NCI-H1436 treated with DMSO at 0.1 percent for 48 hours (cell line): ENCODE measurements at places on chromosomes 13 and 19.

- no peak for DNase-seq
Measured at GRCh38 chr19:29489172-29489951, 36.4 kb upstream of the VSTM2B start.

- no peak for DNase-seq
Measured at GRCh38 chr13:30846311-30846710, 59.8 kb upstream of the MEDAG start.

DNA sequence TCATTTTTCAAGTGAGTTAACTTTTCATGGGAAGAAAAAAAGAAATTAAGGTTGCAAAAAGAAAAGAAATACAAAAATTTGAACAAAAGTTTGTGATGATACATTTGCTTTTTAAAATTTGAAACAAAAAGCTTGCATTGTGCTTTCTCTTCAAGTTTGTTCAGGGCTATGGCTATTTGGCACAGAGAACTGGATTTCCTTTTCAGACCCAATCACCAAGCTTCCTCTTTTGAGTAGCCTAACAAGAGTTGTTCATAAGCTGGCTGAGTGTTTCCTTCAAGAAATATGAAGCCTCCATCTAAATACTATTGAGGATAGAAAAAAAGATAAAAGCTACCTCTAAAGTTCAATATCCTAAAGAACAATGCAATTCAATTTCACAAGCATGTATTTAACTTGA is 787.8 kb downstream of the LIG4 start:
- no peak for DNase-seq

DNA sequence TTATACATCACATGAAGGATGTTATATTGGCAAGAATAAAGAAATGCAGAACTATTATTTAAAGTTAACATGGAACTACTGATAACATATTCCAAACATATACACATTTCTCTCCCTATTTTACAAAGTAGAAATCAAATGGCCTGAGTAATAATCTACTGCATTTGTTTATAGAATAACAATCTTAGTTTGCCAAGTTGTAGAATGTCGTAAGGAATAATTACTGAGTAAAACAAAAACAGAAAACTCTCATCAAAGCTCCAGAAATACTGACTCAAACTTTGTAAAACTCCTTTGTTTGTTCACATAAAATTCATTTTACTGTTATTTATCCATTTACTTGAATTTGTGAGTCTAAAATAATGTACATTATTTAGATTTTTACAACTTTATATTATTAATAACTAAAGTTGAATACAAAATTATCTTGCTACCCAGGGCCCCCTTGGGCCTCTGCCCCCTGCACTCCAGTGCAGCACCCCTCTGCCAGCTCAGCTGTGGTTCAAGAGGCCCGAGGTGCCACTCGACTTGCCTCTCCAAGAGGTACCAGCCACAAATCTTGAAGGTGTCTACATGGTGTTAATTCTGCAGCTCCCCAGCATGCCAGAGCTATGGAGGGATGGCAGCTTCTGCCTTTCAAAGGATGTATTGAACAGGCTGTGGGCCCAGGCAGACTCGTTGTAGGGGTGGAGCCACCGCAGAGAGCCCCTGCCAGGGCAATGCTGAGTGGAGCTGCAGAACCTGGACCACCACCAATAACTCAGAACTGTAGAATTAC is 2819.7 kb downstream of the PCDH9 start:
- no peak for DNase-seq

DNA sequence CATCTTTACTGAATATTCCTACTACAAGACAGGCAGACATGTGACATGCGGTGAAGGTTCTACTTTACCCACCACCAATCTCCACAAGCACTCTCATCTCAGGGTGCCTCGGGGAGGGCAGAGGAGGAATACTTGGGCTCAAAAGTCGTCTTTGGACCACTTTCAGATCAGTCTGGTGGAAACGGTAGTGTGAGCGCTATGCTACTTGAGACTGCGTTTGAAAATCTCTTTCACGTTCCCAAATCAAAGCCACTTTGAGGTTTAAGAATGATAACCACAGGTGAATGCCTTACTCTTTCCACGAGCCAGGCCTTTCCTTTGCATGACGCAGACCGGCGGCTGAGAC is 1.5 kb upstream of the SOX1 start:
- no peak for DNase-seq

GRCh38 chr13:111210544-111211469 is 95.7 kb downstream of the ARHGEF7 start:
- DNase-seq: no peak

DNA sequence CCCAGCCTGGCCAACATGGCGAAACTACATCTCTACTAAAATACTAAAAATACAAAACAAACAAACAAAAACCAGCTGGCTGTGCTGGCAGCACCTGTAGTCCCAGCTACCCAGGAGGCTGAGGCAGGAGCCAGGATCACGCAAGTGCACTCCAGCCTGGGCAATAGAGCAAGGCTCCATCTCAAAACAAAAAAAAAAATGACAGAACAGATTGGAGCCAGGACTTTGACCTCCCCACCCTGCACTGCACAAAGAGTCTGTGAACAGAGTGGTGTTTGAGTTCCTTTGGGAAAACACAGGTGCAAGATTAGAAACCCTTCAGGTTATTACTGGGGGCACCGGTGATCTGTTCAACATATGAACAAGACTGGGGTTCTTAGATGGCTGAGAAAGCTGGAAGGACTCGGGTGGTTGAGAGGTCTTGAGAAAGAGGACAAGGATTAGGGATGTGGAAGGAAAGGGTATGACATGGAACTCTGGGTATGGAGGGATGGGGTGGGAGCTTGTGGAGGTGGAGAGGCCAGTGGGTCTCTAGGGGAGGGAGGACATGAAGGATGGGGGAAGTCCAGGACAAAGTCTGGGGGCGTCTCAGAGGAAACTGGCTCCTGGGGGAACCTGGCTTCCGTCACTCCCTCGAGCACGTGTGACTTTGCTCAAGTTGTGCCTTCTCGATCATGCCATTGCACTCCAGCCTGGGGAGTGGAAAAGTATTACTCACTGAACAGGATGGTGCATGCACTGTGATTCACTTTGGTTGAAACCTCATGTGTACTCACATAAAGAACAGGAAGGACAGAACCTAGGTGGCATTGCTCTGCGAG is 25.9 kb downstream of the RCN3 start:
- no peak for DNase-seq

DNA sequence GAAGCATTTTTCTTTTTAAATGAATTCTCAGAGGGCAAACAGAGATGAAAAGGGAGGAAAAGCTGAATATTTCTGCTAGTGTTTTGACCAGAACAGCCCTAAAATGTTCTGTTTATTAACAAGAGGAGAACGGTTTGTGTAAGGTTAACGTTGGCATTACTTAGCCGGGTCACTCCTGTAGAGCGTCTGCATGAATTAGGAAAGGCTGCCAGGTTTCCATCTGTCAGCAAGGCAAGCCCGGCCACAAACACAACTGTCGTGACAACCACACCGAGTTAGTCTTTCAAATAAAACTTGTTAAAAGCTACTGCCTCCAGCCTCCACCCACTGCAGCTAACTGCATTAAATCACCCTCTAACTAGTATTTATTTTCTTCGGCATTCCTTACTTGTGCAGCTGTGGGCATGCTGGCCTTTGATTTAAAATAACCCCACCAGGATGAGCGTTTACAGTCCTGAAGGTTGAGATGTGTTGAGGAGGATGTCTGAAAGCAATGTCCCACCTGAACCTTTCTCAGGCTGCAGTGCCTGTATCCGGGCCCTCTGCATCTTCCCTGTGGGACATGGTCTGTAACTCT is 527.9 kb downstream of the FGF9 start:
- no peak for DNase-seq

- DNase-seq: peak; percentile 36
Measured at GRCh38 chr13:111852725-111853518, 214.0 kb upstream of the SOX1 start.

GRCh38 chr19:6041991-6042481 is 64.1 kb upstream of the RANBP3 start:
- DNase-seq: no peak

- no peak for DNase-seq
Measured at GRCh38 chr19:48249502-48250014, 6.2 kb downstream of the CARD8 start.

DNA sequence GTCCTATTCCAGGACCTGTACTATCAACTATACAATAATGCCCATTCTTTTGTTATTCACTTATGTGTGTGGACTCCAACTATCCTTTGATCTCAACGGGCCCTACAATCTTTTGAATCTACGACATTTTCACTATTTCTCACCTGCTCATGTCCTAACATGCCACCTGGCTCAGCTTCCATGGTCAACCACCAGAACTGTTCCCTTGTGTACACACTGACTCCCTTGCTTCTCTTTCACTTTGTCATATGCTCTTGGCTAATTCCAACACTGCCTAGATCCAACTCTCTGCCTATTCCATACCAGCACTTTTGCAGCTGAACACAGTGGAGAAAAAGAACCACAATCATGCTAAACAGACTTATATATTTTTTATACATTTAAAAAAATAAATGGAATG is 53.1 kb downstream of the MICU2 start:
- no peak for DNase-seq
